ENCODE measurements at places on chromosomes 4 and X.

DNA sequence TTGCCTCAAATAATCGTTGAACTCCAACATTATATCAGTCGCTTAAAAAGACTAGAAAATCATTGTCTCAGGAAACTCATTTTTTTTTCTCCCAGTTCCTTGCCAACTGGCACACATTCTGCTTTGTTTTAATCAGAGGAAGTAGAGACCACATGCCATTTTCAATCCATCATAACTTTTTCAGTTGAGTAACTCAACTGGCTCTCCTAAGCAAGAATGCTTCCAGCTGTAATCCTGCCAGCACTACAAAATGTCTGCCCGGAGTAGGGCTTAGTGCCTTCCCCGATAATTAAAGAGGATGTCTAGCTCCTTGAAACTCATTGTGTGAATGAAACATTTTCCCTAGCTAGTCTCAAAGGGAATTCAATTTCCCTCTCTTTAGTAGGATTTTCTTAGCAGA, 33.0 kb downstream of the FREM3 start:
- no peak for DNase-seq

- DNase-seq: peak; percentile 10
Observed at GRCh38 chrX:86148024-86148511, at the start of gene DACH2. TSS of gene DACH2 (plus strand) at chrX:86148451.

- no peak for DNase-seq
Observed at GRCh38 chr4:95506264-95506663, 42.5 kb downstream of the UNC5C start.

GRCh38 chrX:15167826-15168225, 102.1 kb downstream of the ASB9 start:
- DNase-seq: no peak

- DNase-seq: no peak
Observed at GRCh38 chr4:94181815-94182214, 25.9 kb upstream of the SMARCAD1 start.

- DNase-seq: no peak
Observed at GRCh38 chrX:153407736-153408135, 3.5 kb upstream of the ZFP92 start.

GRCh38 chr4:175789647-175790046, 22.4 kb downstream of the GPM6A start:
- no peak for DNase-seq

DNA sequence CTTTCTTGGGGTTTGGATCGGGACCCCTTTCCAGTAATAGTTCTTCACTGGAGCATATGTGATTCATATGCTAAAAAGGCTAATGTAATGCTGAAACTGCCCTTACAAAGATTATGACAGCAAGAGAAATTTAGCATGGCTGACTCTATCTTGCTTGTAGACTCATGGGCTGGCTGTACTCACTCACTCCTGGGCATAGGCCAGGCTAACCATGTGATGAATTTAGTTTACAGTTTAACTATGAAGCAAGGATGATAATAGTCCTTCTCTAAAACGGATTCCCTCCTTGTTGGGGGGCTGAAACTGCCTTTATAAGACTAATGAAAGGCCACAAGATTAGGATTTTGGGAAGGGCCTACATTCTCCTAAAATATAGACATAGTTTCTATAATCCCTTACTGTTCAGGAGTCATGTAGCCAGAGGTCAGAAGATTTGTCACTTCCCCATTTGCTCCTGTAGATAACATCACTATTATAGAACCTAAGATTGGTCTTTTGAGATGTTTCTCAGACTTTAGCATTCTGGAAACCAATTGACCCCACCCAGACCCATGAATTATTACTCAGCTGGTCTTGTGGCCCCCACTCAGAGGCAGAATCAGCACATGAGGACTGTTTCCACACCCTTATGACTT, 20.8 kb upstream of the CEP135 start:
- no peak for DNase-seq

- no peak for DNase-seq
Observed at GRCh38 chr4:15515106-15515505, 45.4 kb downstream of the CC2D2A start.

DNA sequence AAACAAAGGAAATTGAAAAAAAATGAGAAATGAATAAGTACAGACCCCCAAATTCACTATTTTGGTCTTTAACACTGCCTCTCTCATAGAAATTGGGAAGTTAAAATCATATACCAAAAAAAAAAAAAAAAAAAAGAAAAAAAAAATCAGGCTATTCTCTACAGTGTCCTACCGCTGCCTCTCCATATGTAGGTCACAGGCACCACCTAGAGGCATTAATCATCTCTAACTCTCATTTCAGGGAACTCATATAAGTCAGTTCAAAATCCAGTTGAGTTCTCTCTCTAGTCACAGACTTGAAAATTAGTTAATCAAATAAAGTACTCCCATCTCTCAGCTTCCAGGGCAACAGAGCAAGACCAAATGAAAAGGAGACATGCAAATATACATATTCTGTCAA, 47.9 kb downstream of the COX18 start:
- no peak for DNase-seq

DNA sequence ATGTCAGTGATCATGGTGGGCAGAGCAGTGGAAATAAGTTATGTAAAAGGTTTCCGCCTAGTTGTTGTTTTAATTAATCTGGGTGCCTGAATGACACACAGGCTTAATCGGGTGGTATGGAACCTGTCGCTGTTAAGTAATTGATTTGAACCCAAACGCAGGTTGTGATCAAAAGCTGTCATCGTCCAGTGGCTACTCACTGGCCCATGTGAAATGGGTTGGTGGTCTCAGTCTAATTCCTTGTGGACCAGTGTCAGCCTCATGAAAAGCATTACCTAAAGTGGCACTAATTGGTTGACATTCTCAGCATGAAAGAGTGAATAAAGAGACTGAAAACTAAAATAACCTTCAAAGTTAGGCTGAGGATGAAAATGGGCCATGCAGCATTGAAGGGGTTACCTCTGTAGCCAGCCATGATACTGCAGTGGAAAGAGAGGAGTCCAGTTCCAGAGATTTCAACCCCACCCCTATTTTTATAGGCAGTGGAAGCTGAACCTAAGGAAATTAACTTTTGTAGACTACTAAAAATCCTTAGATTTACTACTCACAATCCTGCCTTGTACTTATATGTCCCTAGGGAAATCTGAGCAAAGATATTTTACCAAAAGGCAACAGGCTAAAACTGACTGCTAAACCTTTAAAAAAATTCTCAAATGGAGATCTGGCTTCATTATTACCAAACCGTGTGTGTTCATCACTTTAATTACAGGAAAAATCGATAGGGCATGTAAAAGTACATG, 251.7 kb upstream of the TENM3 start:
- DNase-seq: no peak

DNA sequence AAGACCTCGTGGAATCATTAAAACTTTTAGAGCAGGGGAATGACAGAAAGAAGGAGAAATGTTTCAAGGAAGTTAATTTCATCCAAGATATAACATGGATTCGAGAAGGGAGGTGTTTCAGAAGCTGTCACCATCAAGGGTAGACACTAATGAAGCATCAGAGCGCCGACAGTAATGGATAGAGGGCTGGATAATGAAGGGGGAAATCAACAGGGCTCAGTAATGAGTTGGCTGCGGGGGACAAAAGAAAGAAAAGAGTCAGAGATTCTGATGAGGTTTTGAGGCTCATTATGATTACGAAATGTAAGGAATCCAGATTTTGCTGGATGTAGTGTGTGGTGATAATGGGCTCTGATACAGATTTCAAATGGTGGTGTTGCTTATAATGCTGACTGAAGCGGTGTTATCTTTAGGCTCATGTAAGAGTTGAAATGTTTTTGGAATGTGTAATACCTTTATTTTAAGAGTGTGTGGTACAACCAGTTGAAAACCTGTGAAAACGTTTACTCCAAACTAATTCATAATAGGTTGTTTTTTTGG, 39.3 kb upstream of the TENM3 start:
- DNase-seq: no peak

GRCh38 chr4:87240341-87240740, 19.9 kb upstream of the KLHL8 start:
- DNase-seq: no peak

- no peak for DNase-seq
Observed at GRCh38 chr4:145818011-145818410, 120.6 kb downstream of the ZNF827 start.

GRCh38 chr4:8392591-8393190, 47.8 kb downstream of the ACOX3 start:
- DNase-seq: no peak

- DNase-seq: no peak
Observed at GRCh38 chr4:167088115-167088514, 146.2 kb downstream of the SPOCK3 start.

- DNase-seq: no peak
Observed at GRCh38 chr4:119679251-119679650, 50.6 kb upstream of the PDE5A start.

DNA sequence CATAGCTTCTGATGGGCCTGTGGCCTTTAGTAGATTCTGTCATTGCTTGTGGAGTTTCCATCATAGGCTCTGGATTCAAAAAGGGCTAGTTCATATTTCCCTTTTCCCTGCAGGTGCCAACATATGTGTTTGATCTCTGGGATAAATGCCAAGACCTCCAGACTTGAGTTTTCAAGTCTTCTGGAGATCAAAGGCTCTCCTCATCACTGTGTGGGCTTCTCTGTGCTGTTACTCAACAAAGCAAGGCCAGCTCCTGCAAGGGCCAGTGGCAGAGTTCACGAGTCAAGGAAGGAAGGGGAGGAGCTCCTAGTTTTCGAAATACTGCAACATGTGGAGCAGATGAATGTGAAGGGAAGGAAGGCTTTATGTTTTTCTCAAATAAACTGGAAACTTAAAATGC, 62.7 kb upstream of the SCML1 start:
- DNase-seq: no peak

GRCh38 chr4:70183168-70183939, 12.2 kb upstream of the ODAM start:
- peak; percentile 5 for DNase-seq

- no peak for DNase-seq
Observed at GRCh38 chr4:108878806-108879205, 116.0 kb upstream of the ETNPPL start.

DNA sequence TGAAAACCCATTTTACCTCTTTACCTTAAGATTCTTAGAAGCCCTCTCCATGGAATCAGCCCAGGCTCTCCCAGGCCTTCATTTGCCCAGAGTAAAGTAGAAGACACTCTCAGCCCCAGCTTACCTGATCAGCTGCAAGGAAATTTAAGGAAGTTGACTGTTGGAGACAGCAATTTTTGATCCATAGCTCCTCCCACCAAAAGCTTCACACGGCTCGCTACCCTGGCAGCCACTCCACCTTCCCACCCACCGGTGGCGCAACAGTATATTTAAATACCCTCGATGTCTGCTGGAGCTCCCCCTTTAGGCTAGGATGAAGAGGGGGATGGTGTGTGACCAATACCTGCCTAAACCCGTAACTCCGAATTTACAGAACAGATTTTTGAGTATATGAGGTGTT, 75.4 kb downstream of the MBNL3 start:
- no peak for DNase-seq

DNA sequence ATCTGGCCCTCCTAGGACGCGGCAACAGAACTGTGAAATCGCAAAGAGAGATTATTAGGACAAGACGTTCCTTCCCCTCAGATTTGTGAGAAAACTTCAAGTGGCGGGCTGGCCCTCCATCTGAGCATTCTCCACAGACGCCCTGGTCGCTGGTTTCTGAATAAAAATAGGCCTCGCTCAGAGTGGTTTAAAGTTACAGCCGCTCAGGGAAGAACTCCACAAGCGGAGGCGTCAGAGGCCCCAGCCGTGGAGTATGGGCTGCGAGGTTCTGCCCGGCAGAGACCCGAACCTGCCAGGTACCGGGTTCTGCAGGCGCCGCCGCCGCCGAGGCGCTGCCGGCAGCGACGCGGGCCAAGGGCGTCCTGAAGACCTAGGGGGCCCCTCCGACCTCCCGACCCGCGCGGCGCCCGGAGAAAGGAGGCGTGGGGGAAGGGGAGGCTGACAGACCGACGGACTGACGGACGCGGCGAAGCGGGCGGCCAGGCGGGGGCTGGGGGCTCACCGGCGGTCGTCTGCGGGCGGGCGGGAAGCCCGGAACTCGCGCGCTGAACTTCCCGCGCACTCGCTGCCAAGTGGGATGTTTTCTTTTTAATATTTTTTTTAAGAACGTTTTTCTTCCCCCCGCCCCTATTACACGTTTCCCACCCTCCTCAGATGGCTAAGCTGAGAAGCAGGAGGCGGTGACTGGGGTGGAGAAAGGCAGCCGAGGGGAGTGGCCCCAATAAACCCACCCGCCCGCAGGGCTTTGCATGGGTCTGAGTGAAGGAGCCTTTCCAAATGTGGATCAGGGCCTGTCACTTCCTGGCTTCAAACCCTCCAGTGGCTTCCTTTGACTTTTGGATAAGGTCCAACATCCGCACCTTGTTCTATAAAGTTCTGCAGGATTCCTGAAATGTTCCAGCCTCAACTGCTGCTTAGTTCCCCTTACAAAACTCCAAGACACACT, at the start of gene PABPC4L:
TSS of gene PABPC4L (minus strand) at position 574 of the 946 bp plus-strand sequence. CDS start 770 bp downstream, outside the sequence.
- no peak for DNase-seq

DNA sequence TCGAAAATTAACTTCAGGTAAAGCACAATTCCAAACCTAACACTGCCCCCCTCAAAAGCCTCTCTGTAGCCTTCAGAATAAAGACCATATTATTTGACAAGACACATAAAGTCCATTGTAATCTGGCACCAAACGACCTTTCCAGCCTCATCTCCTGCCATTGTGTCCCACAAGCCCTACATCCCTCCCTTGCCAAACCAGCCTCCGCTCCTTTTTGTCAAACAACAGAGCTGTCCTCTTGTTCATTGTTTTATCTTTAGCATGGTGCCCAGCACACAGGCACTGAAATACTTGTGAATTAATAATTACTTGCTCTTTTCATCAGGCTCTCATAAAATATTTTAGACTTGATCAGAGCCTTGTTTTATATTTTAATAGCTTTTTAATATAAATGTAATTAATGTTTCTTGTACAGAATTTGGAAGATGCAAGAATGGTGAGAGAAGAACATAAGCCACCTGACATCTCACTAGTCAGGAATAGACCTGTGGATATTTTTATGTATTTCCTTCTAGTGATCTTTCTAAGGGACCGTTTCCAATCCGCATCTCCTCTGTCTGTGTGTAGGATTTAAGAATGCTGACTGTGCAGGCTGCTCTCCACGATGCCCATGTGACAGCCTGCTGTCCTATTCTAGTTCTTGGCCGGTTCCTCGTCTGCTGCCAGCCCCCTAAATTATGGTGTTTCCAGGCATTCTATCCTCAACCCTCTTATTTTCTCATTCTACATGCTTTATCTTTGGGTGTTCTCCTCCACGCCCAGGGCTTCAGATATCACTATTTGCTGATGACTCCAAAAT, 3.0 kb upstream of the IRF2 start:
- DNase-seq: no peak

GRCh38 chrX:71017396-71017939, 50.7 kb downstream of the SNX12 start:
- no peak for DNase-seq

GRCh38 chrX:134718966-134719317, 60.7 kb upstream of the PLAC1 start:
- DNase-seq: no peak

DNA sequence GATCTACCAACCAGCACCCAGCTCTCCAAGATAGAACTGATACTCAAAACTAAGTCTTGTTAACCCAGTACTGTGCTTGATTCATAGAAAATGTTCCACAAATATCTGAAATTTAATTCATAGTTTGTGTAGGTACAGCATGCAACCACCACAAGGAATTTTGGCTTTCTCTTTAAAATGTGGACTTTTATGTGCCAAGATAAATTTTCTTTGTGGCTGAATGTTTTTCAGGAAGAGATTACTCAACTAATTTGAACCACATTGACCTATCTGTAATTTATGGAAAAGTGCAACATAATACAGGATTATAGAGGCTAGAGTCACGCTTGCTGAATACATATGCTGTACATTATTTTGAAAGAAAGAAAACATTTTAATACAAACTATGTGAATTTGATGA, 730.8 kb downstream of the IL1RAPL1 start:
- DNase-seq: no peak

- no peak for DNase-seq
Observed at GRCh38 chr4:12421364-12421763, 992.7 kb upstream of the HS3ST1 start.
